ENCODE measurements at places on chromosomes 6 and 20. TPM values are rescaled to one million over a fixed set of nuclear protein-coding genes. Genes with fewer than 3 reads are reported as not detected.

Gene PLN
- total RNA-seq = 24.1 TPM

DNA sequence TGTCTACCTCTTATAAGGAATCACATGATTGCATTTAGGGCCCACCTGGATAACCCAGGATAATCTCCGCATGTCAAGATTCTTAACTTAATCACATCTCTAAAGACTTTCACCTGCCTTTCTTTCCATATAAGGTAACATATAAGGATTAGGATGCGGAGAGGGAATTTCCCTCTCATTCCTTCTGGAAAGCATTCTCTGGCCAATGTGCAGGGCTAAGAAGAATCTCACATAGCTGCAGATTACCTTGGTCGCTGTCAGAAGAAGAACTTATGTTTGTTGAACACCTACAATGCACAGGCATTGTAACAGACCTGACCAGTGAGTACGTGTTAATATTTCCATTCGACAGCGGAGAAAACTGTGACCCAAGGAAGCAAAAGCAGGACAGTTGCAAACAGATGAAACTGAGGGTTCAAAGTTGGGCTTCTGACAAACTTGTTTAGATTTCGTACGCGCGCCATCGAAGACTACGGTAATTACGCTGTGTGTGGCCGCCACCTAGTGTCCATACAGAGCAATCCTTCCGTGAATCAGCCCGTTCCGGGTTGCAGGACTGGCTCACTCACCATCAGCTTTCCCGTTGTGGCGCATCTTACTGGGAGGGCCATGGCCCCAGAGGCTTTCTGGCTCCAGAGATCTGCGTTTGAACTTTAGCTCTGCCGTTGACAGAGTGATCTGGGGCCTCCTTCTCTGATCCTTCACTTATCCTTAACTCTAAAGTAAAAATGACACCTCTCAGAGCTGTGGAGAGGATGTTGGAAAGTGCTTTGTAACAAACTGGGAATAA, 9.5 kb downstream of the C20orf202 start:
- peak; percentile 71 for DNase-seq

DNA sequence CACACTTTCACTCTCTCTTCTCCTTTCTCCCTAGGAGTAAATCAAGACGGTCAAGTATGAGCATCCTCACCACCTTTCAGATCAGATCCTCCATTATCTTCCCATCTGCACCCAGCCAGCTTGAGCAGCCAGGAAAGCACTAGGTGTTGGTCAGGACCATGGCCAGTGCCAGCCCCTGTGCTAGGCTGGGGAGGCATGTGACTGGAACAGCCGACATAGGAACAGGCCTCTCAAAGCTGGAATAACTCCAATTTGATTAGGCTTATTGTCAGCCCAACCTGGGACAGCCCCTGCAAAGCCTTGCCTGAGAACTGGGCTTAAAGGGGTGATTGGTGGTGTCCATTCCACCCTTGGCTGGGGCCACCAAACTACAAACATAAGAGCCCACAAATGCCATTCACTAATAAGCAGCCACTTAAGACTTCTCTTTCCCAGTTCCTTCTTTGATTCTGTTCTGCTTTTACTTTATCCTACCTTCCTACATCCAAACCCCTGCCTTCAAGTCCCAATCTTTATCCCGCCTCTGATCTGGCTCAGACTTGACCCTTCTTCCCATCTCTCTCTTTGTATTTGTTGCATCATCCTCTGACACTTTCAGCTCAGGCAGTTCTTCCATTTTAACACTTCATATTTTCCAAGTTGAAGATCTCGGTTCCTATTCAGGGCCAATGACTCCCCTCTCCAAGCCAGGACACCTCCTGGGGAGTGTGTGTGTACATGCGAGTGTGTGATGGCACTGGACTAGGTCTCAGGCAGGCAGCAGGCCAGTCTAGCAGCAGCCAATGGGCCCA, 4.5 kb upstream of the TREM2 start:
- no peak for DNase-seq

Gene KIF6
- 0.17 TPM for total RNA-seq

DNA sequence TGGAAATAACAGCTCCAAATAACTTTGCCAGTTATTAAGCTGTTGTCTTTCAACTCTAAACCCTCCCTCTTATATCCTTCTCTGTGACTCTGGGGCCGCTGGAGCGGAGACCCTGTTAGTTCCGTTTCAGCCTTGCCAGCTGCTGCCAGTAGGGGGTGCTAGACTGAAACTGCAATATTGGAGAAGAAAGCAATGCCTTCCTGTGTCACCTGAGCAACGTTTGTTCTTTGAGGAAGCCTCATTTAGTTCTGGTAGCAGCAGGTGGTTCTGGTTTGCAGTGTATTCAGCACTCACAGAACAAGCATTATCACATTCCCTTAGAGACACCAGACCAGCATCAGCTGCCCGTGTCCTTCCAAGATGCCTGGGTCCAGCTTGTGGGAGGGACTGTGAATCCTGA, 22.9 kb upstream of the JAG1 start:
- no peak for DNase-seq

DNA sequence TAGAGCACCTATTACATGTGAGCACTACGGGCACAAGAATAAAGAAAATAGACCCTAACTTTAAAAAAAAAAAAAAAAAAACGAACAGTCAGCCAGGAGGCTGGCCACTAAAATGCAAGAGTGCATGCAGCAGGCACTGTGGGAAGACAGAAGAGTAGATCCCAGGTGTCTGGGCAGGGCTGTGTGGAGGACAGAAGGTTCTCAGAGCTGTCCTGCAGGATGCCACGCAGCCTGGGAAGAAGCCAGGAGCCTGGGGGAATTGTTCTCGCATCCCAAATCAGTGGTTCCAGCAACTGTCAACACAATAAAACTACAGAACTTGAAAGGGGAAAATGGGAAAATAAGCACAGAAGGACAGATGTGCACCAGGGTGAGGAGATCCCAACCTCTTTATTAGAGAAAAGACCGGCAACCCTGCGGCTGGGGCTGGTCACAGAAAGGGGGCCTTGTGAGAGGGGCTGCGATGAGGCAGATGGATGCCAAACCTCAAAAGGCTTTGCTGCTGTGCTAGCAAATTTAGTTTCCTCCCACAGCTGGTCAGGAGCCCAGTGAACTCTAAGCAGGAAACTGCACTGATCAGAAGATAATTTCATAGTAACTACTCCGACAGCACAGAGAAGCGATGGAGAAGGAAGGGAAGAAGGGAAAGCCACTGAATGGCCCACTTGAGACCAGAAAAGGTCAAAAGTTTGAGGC, 30.9 kb downstream of the MAP3K5 start:
- peak; percentile 35 for DNase-seq

DNA sequence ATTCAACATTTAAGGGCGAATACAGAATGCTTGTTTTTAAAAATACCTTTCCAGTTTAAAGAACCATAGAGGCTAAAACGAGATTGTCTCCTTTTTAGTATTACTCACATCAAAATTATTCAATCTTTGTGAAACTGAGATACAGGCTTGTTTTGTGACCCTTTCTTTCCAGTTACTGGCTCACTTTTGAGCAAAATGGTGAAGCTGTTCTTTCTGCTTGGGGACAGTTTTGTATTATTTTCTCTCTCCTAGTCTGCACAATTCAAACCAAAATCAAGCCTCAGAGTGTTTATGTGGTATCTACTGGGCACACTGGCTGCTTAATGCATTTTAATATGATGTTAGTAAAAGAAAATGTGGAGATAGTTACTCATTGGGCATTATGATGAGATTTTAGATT, 36.5 kb downstream of the HIVEP1 start:
- no peak for DNase-seq

- no peak for DNase-seq
These were observed 32.7 kb downstream of the CD109 start for GRCh38 chr6:73728548-73729205.

DNA sequence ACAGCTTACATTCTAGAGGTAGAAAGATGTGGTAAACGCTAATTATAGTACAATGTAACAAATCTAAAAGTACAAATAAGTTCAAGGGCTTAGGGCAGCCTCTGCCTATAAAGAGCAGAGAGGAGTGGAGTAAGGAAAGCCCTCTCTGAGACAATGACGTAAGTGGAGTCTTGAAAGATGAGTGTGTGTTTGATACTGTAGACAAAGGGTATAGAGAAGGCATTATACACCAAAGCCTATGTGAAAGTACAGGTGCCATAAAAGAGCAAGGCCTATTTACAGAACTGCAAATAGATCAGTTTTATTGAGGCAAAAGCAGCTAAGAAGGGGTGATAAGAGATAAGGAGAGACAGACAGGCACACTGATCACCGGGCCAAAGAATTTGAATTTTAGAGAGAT, 10.9 kb downstream of the GOPC start:
- DNase-seq = peak; percentile 25

DNA sequence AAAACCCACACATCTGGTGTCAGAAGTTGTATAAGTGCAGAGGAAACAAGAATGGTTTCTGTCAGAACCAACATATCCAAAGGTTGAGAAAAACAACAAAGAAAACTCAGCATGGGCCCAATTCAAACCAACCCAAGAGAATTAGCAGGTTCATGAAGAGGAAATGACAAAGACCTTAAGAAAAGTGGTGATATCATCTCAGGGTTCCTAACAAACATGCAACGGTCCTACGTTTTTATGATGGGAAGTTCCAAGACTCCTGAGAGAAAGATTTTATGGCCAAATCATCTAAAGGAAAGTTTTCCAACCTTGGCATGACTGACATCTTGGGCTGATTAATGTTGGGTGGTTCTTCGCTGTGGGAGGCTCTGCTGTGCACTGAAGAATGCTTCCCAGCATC, 23.0 kb downstream of the TFB1M start:
- no peak for DNase-seq

Gene PROKR2
- total RNA-seq = not detected

GRCh38 chr6:168631564-168631963, 190.6 kb downstream of the SMOC2 start:
- no peak for DNase-seq

Gene LY6G6F
- total RNA-seq = not detected

GRCh38 chr6:136039185-136039584, 187.7 kb downstream of the PDE7B start:
- DNase-seq = no peak

GRCh38 chr6:10373642-10374359, 41.1 kb downstream of the TFAP2A start:
- DNase-seq = no peak

- no peak for DNase-seq
These were observed 36.4 kb downstream of the DACT2 start for GRCh38 chr6:168282985-168283685.

DNA sequence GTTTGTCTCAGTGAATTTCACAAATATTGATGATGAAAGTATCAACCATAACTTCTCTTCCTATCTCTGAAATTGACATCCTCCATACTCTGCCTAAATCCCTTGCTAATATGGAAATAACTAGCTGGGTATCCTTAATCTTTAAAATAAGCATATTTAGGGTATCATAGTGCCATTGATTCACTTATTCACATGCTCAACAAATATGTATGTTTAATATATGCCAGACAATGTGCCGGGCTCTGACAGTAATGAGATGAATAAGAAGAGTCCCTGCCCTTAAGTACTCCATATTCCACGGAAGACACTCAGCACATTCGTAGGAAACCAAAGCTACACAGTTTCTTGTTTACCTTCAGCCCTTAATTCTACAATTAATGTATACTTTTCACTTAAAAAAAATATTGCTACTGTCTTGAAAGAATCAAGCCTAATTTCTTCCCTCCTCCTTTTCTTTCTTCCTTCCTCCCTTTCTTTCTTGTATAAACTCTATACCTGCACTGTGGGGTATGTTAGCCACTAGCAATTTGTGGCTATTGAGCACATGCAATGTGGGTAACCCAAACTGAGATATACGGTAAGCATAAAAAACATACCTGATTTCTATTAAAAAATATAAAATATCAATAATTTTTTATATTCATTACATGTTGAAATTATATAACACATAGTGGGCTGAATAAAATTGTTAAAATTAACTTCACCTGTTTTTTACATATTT, 42.8 kb upstream of the STXBP5 start:
- no peak for DNase-seq

Gene OR12D1
- total RNA-seq = not detected

Gene HMGA1
- total RNA-seq = 184 TPM

DNA sequence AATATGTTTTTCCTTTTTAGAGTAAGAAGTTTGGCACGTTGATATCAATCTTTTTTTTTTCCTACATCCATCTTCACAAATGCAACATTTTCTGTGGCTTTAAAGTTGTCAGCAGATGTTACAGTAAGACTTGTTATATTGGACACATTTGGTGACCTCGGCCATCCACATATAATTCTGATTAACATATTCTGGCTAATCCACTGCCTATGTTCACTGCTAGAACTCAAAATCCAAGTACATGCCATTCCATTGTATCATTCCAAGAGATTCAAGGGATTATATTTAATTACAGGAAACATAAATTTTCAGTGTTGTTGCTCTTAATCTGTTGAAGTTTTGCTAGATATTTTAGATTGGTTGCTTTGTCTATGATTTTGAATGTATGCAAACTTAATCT, 367.6 kb downstream of the TENT5A start:
- no peak for DNase-seq

Gene FHL5
- 1.0 TPM for total RNA-seq

Gene TINAG
- total RNA-seq = 25.1 TPM

- no peak for DNase-seq
These were observed 95.3 kb downstream of the FOXO3 start for GRCh38 chr6:108655806-108656651.

DNA sequence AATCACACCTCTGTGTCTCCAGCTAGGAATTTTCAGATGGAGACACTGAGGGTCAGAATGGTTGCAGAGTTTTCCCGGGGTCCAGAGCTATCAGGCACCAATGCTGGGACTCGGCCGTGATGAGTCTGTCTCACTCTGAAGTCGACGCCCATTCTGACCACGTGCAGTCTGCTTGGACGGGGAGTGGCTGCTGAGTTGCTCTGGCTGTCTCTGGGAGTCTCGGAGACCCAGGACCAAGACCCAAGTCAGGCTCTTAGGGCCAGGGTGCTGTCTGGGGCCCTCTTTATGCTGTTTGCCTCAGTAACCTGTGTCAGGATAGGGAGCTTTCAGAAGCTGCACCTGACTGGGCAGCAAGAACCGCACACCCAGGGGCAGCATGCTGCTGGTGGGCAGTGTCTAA, 4.6 kb downstream of the IP6K3 start:
- no peak for DNase-seq

Gene SLC44A4
- total RNA-seq = 546 TPM

Gene TTK
- total RNA-seq = 8.9 TPM

DNA sequence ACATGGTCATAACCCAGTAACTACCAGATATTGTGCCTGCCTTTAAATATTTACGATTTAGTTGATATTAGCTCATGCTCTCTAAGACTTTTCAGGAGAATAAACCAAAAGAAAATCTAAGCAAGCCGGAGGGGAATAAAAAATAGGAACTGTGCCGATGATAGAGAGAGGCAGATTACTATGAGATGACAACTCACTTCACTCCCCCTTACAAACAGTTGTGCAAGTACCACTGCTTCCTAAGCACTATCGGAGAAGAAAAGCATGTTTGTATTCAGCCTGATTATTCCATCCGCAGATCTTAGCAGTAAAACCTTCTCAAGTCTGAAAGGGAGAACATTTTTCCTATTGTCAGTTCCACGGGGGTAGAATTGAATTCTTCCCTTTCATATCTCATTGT, 294.4 kb downstream of the KCNQ5 start:
- DNase-seq = no peak

Gene SAPCD1
- 1.7 TPM for total RNA-seq

All from colonic mucosa (tissue), 4 donors.